ENCODE measurements at places on chromosomes 1 and 21. TPM values are rescaled to one million over a fixed set of nuclear protein-coding genes. Genes with fewer than 3 reads are reported as not detected.
A peak's percentile ranks its signal among the peaks of the same experiment; 100 is the strongest.

GRCh38 chr1:203546274-203546673 is 52.3 kb downstream of the OPTC start:
- no peak for DNase-seq

The FNDC5 gene
- 2.0 TPM for total RNA-seq

The B3GALT5 gene
- 31.7 TPM for total RNA-seq

DNA sequence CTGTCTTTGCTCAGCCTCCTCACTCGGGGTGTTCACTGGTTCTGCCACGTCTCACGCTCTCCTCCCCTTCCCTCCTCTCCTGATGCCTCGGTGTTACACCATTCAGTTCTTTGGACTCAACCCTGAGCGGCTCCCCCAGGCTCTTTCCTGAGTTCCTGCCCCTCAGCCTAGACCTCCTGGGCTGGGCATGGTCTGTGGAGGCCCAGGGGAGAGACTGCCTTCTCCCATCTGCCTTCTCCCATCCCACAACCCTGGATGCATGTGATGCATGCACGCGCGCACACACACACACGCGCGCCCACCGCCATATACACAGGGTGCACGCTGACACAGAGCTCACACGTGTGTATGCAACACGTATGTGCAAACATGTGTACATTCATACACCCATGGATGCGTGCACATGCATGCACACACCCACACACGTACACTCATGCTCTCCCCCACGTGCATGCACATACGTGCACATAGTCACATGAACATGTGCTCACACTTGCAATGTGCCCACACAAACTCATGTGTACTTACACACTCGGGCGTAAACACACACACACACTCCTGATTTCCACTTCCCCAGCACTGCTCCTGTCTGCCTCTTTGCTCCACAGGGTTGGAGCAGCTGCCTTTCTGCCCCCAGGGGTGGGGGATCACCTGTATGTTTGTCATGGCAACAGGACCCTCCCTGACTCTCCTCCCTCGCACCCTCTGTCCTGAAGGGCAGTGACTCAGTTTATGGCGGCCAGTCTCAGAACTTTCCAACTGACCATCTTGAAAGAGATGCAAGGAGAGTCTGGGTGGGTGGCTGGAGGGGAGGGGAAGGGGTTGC is 59.0 kb downstream of the HUNK start:
- no peak for DNase-seq

- DNase-seq: peak; percentile 43
Measured at GRCh38 chr1:205972491-205973168, 29.4 kb upstream of the SLC26A9 start.

The RAP1GAP gene
- 6.6 TPM for total RNA-seq

The PPM1J gene
- total RNA-seq: 22.4 TPM

- no peak for DNase-seq
Measured at GRCh38 chr1:76876655-76877395, 9.5 kb downstream of the ST6GALNAC5 start.

DNA sequence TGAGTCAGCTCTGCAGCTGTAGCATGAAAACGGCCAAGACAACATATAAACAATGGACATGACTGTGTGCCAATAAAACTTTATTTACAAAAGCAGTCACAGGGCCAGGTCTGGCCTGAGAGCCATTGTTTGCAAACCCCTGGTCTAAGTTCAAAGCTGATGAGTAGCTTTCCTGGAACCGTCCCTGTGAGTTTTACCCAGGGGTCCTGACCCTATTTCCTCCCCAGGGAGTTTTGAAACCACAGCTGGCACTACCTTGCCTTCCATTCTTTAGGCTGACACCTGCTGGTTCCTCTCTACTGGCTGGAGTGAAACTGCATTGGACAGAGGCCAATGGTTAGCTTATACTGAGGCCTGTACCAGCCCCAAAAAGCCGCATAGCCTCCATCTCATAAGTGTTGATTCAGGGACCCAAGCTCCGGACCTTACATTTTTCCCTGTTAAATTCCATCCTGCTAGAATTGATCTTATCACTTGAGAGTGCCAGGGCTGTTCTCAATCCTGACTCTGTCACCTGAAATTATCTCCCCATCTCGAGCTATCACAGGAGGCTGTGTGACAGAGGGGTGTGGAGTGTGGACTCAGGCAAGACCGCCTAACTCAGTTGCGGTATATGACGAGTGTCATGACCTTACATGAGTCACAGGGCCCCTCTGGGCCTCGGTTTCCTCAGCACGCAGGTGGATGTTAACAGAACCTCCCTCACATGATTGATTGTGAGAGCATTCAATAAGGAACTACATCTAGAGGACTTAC is 343.6 kb downstream of the NPHP4 start:
- DNase-seq: no peak

DNA sequence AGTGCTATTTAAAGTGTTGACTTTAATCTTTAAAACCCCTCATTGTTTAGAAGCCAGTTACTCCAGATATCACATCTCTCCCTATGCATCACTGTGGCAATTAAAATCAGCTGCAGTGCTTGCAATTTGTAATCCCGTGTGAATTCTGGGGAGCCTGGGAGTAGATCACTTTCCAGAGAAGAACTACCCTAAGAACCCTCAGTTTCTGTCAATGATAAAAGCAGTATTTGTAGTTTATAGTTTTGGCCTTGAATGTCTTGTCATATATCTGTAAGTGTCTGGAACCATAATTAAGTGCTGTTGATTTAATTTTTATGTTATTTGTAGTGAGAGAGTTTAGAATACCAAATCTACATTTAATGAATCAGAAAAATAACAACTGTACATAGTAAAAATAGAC is 5.5 kb upstream of the SPAG17 start:
- DNase-seq: no peak

The NBPF12 gene
- 5.0 TPM for total RNA-seq

The YIPF1 gene
- 24.0 TPM for total RNA-seq

The KCNJ15 gene
- total RNA-seq: not detected

The NECTIN4 gene
- not detected for total RNA-seq

The RNU1-1 gene
- under 0.01 TPM for total RNA-seq
